ENCODE measurements at places on chromosomes 7 and 10. TPM values are rescaled to one million over a fixed set of nuclear protein-coding genes. Genes with fewer than 3 reads are reported as not detected.

Gene DDC
- 1.8 TPM for total RNA-seq

Gene CEP55
- 56.8 TPM for total RNA-seq

Gene PAPSS2
- total RNA-seq, result 28.1 TPM

Gene CYP26C1
- not detected for total RNA-seq

Gene LIPN
- not detected for total RNA-seq
